ENCODE measurements at places on chromosomes 13 and 19.

GRCh38 chr19:17797424-17798201 is 2.7 kb downstream of the B3GNT3 start:
- H3K4me3 ChIP-seq = no peak overlapping the region
- H3K4me1 ChIP-seq = no peaks in the 10 kb centered on the region
- H3K27me3 ChIP-seq = peaks cover 20% of the 10 kb centered on the region

DNA sequence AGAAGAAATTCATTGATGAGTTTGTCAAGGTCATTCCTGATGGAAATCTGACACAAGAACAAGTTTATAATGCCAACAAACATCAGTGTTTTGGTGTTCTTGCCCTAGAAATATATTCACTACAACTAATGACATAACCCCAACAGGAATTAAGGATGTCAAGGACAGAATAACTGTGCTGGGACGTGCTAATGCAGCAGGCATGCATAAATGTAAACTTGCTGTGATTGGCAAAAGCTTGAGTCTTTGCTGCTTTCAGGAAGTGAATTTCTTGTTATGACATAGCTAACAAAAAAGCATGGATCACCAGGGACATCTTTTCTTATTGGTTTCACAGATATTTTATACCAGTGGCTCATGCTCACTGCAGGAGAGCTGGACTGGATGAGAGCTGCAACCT is 144.6 kb downstream of the KCTD12 start:
- no peaks in the 10 kb centered on the region for H3K36me3 ChIP-seq
- H3K4me1 ChIP-seq = no peaks in the 10 kb centered on the region
- no peak for DNase-seq
- H3K27me3 ChIP-seq = no peaks in the 10 kb centered on the region

DNA sequence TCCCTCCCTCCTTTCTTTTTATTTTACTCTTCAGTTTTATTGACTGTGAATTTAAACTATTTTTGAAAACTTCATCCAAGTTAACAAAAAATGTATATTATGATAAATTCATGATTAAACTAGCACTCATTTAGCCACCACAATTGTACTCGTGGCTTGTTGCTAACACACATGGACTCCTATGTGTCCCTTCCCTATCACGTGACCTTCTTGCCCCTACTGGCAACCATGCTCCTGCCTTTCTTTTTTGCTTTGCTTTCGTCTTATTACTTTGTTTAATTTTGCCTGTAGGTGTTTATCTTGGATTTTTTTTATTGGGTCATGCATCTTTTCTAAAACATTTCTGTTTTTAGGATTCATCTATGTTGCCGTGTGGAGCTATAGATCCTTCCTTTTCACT is 8.2 kb downstream of the CLC start:
- no peak overlapping the region for H3K4me3 ChIP-seq
- H3K27me3 ChIP-seq = no peaks in the 10 kb centered on the region
- no peak for DNase-seq
- H3K36me3 ChIP-seq = no peaks in the 10 kb centered on the region

- DNase-seq = peak; percentile 59
- peak within 1 kb of the TSS; percentile 42 for H3K4me3 ChIP-seq
- peak within 1 kb of the TSS; percentile 41 for H3K27ac ChIP-seq
Measured at GRCh38 chr13:71867131-71867814, at the start of gene DACH1. DACH1 (minus strand) TSS chr13:71867204.

- H3K27me3 ChIP-seq = no peaks in the 10 kb centered on the region
- peak; percentile 51 for DNase-seq
- H3K4me1 ChIP-seq = peaks cover 8% of the 10 kb centered on the region
- no peak overlapping the region for H3K27ac ChIP-seq
- H3K4me3 ChIP-seq = peak overlapping the region; percentile 55
Measured at GRCh38 chr19:36420961-36421748, 2.7 kb upstream of the ZFP82 start.

- no peak overlapping the region for H3K27ac ChIP-seq
- no peaks in the 10 kb centered on the region for H3K36me3 ChIP-seq
- H3K4me1 ChIP-seq = no peaks in the 10 kb centered on the region
- no peak overlapping the region for H3K4me3 ChIP-seq
- no peak for DNase-seq
Measured at GRCh38 chr19:17965370-17966128, 1.4 kb upstream of the KCNN1 start.

DNA sequence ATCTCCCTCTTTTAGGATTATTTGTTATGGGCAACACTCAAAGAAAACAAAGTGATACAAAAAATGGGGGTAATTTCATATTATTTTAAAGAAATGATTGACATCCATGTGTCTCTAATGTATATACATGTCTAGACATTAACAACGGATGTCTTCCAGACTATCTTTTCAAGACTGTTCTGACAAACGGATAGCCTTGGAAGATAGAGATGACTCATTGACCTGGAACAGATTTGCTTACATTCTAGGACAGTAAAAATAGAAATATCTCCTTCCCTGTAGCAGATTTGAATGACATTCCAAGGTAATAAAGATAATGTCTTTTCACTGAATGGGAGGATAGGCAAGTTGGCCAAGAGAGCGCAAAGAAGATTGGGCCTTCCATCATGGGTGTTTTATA is 26.2 kb upstream of the SLITRK6 start:
- no peaks in the 10 kb centered on the region for H3K36me3 ChIP-seq
- H3K27ac ChIP-seq = no peak overlapping the region
- no peak for DNase-seq
- H3K4me1 ChIP-seq = no peaks in the 10 kb centered on the region

DNA sequence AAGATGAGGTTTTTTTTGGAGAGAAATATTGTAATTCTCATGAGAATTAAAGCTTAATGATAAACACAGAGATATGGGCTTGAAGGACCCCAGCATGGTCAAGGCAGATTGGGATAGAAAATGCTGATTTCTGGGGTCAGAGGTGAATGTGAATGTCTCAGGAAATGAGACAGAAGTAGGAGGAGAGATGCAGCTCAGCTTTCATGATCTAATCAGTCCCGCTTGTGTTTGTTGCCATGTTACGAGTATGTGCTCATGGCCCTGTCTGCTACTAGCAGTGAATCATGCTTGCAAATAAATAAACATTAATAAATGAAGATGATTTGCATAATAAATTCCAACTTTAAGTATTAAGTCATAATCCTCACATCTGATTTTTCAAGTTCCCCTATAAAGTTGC is 23.0 kb upstream of the NDFIP2 start:
- H3K4me3 ChIP-seq = no peak overlapping the region
- no peak overlapping the region for H3K27ac ChIP-seq
- no peaks in the 10 kb centered on the region for H3K36me3 ChIP-seq
- no peaks in the 10 kb centered on the region for H3K4me1 ChIP-seq
- H3K27me3 ChIP-seq = peaks cover 4% of the 10 kb centered on the region

- no peaks in the 10 kb centered on the region for H3K4me1 ChIP-seq
- H3K4me3 ChIP-seq = no peak overlapping the region
- H3K27ac ChIP-seq = no peak overlapping the region
- H3K36me3 ChIP-seq = no peaks in the 10 kb centered on the region
- H3K27me3 ChIP-seq = no peaks in the 10 kb centered on the region
- DNase-seq = no peak
Measured at GRCh38 chr19:19579533-19580361, 38.7 kb downstream of the PBX4 start.
